ENCODE measurements at places on chromosomes 5 and 9.

GRCh38 chr5:149694007-149694406, 36.1 kb upstream of the PPARGC1B start:
- no peaks in the 10 kb centered on the region for H3K36me3 ChIP-seq
- no peaks in the 10 kb centered on the region for H3K4me1 ChIP-seq
- H3K4me3 ChIP-seq, result no peak overlapping the region

DNA sequence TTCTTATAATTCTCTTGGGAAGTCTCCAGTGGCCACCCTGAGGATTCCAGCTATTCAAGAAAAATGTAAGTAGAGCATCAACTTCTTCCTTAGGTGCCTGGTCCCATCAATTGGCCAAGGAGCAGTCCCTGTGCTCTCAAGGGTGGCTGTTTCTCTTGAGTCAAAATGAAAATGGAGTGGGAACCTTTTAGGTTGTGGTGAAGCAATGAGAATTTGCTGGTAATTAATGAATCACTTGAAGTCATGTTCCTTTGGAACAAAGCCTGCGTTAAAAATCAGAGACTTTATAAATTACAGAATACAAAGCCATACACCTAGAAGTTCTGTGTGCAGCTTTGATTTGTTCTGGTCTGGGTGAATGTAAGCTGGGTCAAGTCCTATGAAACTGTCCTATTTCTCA, 48.9 kb downstream of the IL31RA start:
- peaks cover 29% of the 10 kb centered on the region for H3K4me1 ChIP-seq
- H3K27me3 ChIP-seq, result no peaks in the 10 kb centered on the region
- H3K4me3 ChIP-seq, result no peak overlapping the region
- H3K36me3 ChIP-seq, result no peaks in the 10 kb centered on the region
- no peak for DNase-seq
- no peak overlapping the region for H3K27ac ChIP-seq

GRCh38 chr5:7330256-7330655, 65.7 kb upstream of the ADCY2 start:
- H3K27me3 ChIP-seq, result no peaks in the 10 kb centered on the region
- H3K27ac ChIP-seq, result no peak overlapping the region
- no peaks in the 10 kb centered on the region for H3K36me3 ChIP-seq
- H3K4me3 ChIP-seq, result no peak overlapping the region
- H3K4me1 ChIP-seq, result no peaks in the 10 kb centered on the region

GRCh38 chr5:6858419-6858818, 145.2 kb downstream of the TENT4A start:
- H3K4me3 ChIP-seq, result no peak overlapping the region
- no peaks in the 10 kb centered on the region for H3K4me1 ChIP-seq
- H3K27ac ChIP-seq, result no peak overlapping the region
- H3K27me3 ChIP-seq, result no peaks in the 10 kb centered on the region
- DNase-seq, result no peak

- no peaks in the 10 kb centered on the region for H3K4me1 ChIP-seq
- no peak overlapping the region for H3K27ac ChIP-seq
- H3K27me3 ChIP-seq, result peaks cover 20% of the 10 kb centered on the region
- no peaks in the 10 kb centered on the region for H3K36me3 ChIP-seq
- DNase-seq, result no peak
These were observed 52.2 kb upstream of the IRX4 start for GRCh38 chr5:1934801-1935429.

DNA sequence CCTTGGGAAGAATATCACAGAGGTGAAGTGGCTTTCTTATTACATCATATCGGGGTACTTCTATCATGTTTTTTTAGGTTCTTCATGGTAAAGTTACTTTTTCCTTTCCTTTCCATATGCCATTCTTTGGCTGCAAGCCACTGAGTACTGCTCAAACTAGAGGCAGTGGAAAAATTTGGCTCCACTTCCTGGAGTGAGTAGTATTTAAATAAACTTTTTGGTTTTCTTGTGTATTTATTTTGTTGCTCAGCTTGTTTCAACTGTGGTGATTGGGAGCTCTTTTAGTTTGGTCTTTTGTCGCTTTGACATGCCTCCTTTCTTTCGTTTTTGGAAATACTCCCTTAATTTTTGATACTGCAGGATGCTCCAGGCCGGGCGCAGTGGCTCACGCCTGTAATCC, 69.8 kb downstream of the WDR70 start:
- no peak for DNase-seq
- no peaks in the 10 kb centered on the region for H3K4me1 ChIP-seq
- H3K27me3 ChIP-seq, result no peaks in the 10 kb centered on the region

- DNase-seq, result no peak
- no peaks in the 10 kb centered on the region for H3K27me3 ChIP-seq
- peaks cover 23% of the 10 kb centered on the region for H3K36me3 ChIP-seq
- H3K27ac ChIP-seq, result peak overlapping the region; percentile 84
- H3K4me1 ChIP-seq, result peaks cover 84% of the 10 kb centered on the region
These were observed 16.1 kb downstream of the GSN start for GRCh38 chr9:121283856-121284732.

GRCh38 chr5:133243196-133243595, 191.4 kb downstream of the HSPA4 start:
- H3K27ac ChIP-seq, result no peak overlapping the region
- no peak for DNase-seq
- no peak overlapping the region for H3K4me3 ChIP-seq

DNA sequence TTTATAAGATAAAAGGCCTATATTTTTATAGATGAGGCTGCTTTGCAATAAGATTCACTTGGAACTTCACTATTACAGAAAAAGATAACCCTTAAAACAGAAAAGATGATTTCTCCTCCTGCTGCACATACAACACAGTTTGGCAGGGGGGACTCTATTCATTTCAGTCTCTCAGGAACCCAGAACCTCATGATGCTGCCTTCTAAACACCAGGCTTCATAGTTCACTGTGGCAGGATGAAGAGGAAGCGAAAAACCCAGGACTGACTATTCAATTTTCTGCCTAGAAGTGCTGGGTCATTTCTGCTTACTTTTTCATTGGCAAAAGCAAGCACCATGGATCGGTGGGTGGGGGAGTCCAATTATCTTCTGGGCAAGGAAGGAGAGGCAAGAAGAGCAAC, 179.5 kb downstream of the NTRK2 start:
- DNase-seq, result no peak
- no peaks in the 10 kb centered on the region for H3K36me3 ChIP-seq
- H3K4me3 ChIP-seq, result no peak overlapping the region
- H3K4me1 ChIP-seq, result peaks cover 30% of the 10 kb centered on the region
- no peak overlapping the region for H3K27ac ChIP-seq

DNA sequence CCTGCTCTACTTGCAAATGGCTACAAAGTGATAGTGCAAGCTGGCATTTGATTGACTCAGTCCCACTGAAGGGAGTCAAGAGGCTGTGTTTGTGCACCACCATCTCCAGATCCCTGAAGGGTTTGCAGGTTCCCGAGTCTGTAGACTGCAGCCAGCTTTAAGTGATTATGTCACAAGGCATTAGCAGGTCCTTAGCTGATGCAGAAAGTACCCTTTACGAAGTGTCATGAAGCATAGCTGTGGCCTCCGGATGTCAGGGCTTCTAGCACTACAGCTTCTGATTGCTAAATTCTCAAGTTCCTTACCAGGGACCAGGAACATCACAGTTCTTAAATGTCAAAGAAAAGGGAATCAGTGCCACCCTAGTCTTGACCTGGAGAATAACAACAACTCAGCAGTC, 311.3 kb upstream of the TRPC7 start:
- DNase-seq, result no peak
- no peak overlapping the region for H3K4me3 ChIP-seq
- H3K4me1 ChIP-seq, result peaks cover 13% of the 10 kb centered on the region
- no peaks in the 10 kb centered on the region for H3K36me3 ChIP-seq
- peaks cover 5% of the 10 kb centered on the region for H3K27me3 ChIP-seq
- H3K27ac ChIP-seq, result no peak overlapping the region

DNA sequence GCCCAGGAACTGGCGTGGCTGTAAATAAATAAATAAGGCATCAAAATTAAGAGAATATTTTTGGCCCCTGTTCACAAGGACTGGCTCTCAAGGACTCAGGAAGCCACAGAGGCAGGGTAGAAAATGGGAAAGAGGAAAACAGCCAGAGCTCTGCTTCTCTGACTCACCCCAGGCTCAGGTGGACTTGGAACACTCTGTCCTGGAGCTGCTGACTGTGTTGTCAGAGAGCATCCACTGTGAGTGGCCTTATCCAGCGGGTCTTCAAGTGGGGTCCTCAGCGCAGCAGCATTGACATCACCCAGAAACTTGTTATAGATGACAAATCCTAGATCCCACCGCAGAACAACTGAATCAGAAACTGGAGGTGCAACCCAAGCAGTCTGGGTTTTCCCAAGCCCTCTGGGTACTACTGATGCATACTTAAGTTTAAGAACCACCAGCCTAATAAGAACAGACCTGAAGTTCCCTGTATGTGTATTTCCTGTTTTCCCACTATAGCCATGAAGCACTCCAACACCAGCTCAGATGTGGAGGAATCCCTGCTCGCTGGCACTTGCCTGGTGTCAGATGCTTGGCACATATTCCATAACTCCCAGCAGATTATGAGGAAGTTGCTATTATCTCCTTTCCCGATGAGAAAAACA, 20.5 kb downstream of the ADRA1B start:
- peaks cover 12% of the 10 kb centered on the region for H3K27me3 ChIP-seq
- H3K4me3 ChIP-seq, result no peak overlapping the region
- H3K36me3 ChIP-seq, result no peaks in the 10 kb centered on the region
- no peaks in the 10 kb centered on the region for H3K4me1 ChIP-seq
- no peak for DNase-seq

DNA sequence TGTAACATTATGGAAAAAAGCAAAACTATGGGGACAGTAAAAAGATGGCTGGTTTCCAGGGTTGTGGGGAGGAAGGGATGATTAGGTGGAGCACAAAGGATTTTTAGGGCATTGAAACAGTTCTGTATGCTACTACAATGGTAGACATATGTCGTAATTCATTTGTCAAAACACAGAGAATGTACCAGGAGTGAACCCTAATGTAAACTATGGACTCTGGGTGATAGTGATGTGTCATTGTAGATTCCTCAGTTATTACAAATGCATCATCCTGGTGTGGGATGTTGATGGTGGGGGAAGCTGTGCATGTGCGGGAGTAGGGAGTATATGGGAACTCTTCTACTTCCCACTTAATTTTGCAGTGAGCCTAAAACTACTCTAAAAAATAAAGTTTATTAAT, 135.0 kb upstream of the GABRP start:
- H3K27me3 ChIP-seq, result peaks cover 27% of the 10 kb centered on the region
- H3K36me3 ChIP-seq, result no peaks in the 10 kb centered on the region
- peaks cover 2% of the 10 kb centered on the region for H3K4me1 ChIP-seq
- H3K27ac ChIP-seq, result no peak overlapping the region
- DNase-seq, result no peak

DNA sequence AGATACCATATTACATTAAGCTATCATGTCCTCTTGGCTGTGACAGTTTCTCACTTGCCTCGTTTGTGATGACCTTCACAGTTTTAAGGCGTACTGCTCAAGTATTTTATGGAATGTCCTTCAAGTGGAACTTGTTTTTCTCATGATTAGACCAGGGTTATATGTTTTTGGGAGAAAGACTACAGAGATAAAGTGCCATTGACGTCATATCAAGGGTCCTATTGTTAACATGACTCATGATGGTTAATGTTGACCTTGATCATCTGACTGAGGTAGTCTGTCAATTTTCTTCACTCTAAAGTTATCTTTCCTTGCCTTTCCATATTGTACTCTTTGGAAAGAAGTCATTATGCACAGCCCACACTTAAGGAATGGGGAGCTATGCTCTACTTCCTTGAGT, 17.8 kb upstream of the PTBP3 start:
- no peak overlapping the region for H3K27ac ChIP-seq
- H3K4me3 ChIP-seq, result no peak overlapping the region
- no peaks in the 10 kb centered on the region for H3K36me3 ChIP-seq
- peaks cover 4% of the 10 kb centered on the region for H3K4me1 ChIP-seq
- H3K27me3 ChIP-seq, result no peaks in the 10 kb centered on the region

GRCh38 chr9:37382161-37382981, 40.1 kb upstream of the GRHPR start:
- H3K4me1 ChIP-seq, result no peaks in the 10 kb centered on the region
- no peak for DNase-seq
- no peaks in the 10 kb centered on the region for H3K36me3 ChIP-seq
- peaks cover 3% of the 10 kb centered on the region for H3K27me3 ChIP-seq
- H3K27ac ChIP-seq, result no peak overlapping the region

- H3K27ac ChIP-seq, result no peak overlapping the region
- no peak overlapping the region for H3K4me3 ChIP-seq
- no peaks in the 10 kb centered on the region for H3K4me1 ChIP-seq
- no peaks in the 10 kb centered on the region for H3K36me3 ChIP-seq
These were observed 27.0 kb upstream of the AGGF1 start for GRCh38 chr5:77003246-77003645.

DNA sequence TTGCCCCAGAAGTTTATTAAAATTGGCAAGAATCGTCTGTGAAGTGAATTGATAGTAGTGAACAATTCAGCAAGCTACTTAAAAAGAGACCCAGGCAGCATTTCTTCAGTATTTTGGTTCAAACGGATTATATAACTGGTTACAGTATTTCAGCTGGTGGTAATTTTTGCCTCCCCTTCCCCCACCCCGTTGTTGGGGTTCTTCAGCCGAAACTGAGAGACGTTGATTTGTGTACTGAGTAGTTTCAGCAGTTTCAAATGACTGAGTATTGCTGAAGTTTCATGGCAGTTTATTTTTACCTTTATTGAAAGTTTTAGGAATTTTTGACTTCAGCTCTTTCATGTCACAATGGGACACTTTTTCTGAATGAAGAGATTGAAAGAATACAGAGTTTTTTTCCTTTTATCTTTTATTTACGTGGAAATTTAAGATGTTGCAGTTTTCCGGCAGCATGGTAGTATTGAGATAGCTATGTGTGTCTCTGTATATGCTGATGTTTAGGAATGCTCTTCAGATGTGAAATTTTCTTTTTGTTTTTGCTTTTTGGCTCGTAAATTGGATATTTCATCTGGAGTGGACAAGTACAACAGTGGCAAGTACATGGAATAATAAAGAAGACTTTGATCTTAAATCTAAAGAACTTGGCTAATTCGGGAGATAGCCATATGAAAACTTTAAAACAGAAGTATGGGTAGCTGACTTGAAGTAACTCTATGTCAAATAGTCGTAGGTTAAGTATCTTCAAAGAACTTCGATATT, 1.9 kb downstream of the GPBP1 start:
- H3K27me3 ChIP-seq, result no peaks in the 10 kb centered on the region
- peaks cover 16% of the 10 kb centered on the region for H3K36me3 ChIP-seq
- peaks cover 66% of the 10 kb centered on the region for H3K4me1 ChIP-seq
- no peak for DNase-seq
- peak overlapping the region; percentile 93 for H3K4me3 ChIP-seq
- peak overlapping the region; percentile 99 for H3K27ac ChIP-seq

- H3K4me1 ChIP-seq, result peaks cover 4% of the 10 kb centered on the region
- no peak overlapping the region for H3K4me3 ChIP-seq
- H3K36me3 ChIP-seq, result no peaks in the 10 kb centered on the region
- H3K27ac ChIP-seq, result no peak overlapping the region
These were observed 174.3 kb upstream of the PIK3R1 start for GRCh38 chr5:68041293-68041692.

- no peak overlapping the region for H3K27ac ChIP-seq
- no peaks in the 10 kb centered on the region for H3K27me3 ChIP-seq
- peaks cover 17% of the 10 kb centered on the region for H3K36me3 ChIP-seq
These were observed 26.5 kb downstream of the OXCT1 start for GRCh38 chr5:41843456-41844370.

GRCh38 chr9:80797101-80797829, 892.1 kb downstream of the TLE1 start:
- no peak for DNase-seq
- H3K27ac ChIP-seq, result peak overlapping the region; percentile 81

GRCh38 chr9:111350556-111350955, 20.5 kb upstream of the OR2K2 start:
- no peak overlapping the region for H3K27ac ChIP-seq
- no peaks in the 10 kb centered on the region for H3K27me3 ChIP-seq
- no peaks in the 10 kb centered on the region for H3K36me3 ChIP-seq
- no peak overlapping the region for H3K4me3 ChIP-seq
